Stimulated activated CD8-positive, alpha-beta memory T cell treated with anti-CD3 and anti-CD28 coated beads, Interleukin-2, amount 100 ng/mL, for 1 hour (primary cell): ENCODE measurements at places on chromosomes 13 and 19.

GRCh38 chr13:46329624-46330023 is 57.4 kb downstream of the RUBCNL start:
- DNase-seq: no peak

DNA sequence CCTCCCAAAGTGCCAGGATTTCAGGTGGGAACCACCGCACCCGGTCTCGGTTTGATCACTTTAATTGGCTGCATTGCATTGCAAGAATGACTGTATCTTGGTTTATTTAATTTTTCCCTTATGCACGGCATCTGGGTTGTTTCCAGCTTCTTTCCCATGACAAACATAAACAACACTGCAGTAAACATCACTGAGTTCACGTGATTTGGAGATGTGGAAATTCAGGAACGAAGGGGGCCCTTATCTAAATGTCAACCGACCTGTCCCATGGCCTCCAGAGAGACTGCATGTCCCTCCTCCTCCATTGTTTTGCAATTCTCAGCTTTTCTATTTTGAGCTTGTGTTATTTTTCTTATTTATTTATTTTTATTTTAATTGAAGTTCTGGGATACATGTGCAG is 14.4 kb upstream of the SULT2B1 start:
- no peak for DNase-seq

GRCh38 chr19:6047741-6048251 is 62.5 kb downstream of the RFX2 start:
- DNase-seq: no peak

GRCh38 chr13:66534561-66534960 is 695.6 kb downstream of the PCDH9 start:
- DNase-seq: no peak

GRCh38 chr13:32585550-32586079 is 637 bp upstream of the PDS5B start:
- no peak for DNase-seq

- DNase-seq: peak; percentile 66
Observed at GRCh38 chr19:44689290-44690130, 9.4 kb upstream of the CEACAM16 start.

DNA sequence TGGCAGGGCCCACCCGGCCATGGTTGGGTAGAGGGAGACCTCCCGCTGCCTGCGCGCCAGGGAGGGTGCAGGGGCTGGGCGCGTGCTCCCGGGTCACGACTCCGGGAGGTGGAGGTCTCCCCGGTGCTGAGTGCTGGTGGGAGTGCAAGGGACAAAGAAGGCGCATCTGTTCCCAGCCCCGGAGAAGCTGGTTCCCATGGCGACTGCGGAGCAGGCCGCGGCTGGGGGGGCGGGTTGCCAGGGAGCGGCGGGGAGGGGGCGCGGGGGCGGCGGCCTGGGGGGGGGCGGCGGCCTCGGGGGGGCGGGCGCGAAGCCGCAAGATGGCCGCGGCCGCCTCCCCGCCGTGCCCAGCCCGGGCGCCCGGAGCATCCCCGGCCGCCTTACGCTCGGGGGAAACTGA is 1.2 kb downstream of the CBARP start:
- no peak for DNase-seq

GRCh38 chr13:25771202-25771601 is 280.6 kb downstream of the SHISA2 start:
- no peak for DNase-seq

GRCh38 chr13:113764793-113765563 is 6.0 kb downstream of the TMEM255B start:
- no peak for DNase-seq

- no peak for DNase-seq
Observed at GRCh38 chr13:39916330-39916729, 260.9 kb downstream of the COG6 start.

- peak; percentile 78 for DNase-seq
Observed at GRCh38 chr19:37466798-37467607, at the start of gene ZNF569. TSS of gene ZNF569 (minus strand) at chr19:37467444. CDS start at chr19:37444921, 22,523 bp downstream.

DNA sequence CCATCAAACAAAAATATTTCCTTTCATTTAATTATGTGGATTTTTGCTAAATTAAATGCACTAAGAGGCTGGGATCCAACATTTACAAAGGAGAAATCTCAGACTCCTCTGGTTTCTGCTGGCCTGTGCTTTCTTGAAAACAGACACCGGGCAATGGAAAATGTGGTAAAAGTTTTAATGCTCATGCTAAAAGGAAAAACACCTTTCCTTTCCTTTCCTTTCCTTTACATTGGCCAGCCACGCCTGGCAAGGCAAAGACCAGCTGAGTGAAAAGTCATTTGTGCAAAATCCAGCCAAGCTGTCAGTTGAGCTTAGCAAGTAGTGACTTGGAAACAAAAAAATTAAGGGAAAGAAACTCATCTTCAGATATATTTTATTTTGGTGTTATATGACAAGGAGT is 240.3 kb downstream of the LACC1 start:
- no peak for DNase-seq
